ENCODE measurements at places on chromosomes 1 and 21.

DNA sequence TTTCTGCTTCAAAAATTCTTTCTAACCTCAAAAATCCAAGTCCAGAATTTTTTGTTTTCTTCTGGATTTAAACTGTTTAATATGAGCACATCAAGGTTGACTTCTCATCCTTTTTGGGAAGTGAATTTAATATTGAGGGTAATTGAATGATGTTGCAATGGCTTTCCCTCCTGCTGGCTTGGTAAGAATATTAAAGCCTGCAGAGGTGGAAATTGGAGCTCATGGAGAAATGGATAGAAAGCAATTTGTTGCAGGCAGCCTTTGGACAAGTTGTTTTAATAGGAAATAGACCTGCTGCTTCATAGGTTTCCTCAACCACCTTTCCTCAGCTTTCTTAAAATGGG is 124.7 kb downstream of the SYT2 start:
- DNase-seq, result no peak

DNA sequence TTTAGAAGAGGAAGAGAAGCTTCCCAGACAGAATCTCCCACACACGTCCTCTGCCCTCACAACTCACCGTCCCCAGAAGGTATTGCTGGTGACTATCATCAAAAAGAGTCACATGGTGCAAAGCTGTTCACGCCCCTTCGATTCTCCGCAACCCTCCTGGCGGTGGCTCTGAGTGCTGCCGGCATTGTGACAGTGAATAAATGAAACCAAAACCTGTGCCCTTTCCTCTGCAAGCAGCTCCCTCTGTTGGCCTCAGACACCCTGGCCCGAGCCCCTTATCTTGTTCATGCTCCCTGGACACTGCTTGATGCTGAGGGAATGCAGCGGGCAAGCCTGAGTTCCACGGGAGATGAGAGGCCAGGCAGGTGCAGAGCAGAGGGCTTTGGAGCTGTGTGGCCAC is 510.3 kb downstream of the NPHP4 start:
- DNase-seq, result peak; percentile 29

DNA sequence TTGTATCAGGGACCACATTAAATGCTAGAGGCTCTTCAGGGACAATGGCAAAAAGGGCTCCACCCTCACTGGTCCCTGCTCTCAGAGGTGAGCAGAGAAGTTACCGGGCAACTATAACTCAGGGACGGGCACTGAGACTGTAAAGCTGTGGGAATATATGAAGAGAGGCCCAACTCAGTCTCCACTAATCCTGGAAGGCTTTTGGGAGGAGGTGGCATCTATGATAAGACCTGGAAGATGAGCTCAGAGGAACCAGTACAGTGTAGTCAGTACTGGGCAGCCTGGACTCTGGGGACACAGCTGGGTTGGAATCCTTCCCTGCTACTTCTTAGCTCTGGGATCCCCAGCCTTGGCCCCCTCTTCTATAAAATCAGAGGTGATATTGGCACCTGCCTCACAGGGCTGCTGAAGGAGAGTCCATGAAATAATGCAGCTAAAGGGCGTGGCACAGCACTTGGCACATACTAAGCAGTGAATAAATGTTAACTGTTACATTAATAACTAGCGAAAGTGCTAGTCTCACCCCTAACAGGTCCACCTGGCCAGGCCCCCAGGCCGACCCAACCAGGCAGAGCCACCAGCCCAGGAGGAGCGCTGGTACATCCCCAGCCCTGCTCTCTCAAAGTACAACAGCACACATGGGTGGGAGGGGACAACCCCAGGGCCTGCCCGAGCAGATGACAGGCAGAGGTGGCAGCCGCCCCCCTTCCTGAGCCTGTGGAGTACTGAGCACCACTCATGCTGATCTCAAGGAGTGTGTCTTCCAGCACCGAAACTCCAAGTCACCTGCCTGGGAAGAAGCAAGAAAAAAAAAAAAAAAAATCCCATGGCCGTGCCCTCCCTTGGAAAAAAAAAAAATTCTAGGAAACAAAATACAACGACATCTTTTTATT is 62.7 kb downstream of the CASZ1 start:
- no peak for DNase-seq

- DNase-seq, result peak; percentile 52
These were observed 51.1 kb upstream of the PDC start for GRCh38 chr1:186511761-186512637.

DNA sequence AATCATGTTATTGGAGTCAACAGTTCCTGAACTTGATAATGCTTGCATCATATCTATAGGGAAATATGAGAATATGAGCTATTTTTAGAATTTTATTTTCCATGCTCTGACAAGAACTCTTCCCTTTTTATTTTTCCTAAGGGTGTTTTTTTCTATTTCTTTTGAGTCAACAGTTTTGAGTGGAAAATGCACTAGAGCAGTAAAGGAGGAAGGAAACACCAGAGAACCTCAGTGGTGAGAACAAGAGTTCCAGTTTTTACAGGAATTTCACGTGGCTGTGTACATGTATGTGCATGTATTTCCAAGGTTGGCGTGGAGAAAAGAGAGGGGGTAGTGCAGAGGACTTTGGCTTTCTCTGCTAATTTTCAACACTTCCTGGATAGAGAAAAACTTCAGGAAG is 63.6 kb upstream of the TNFSF18 start:
- no peak for DNase-seq

- DNase-seq, result no peak
These were observed 13.7 kb upstream of the ACADM start for GRCh38 chr1:75710832-75711231.

GRCh38 chr1:145877923-145878486 is 7.7 kb downstream of the ANKRD35 start:
- DNase-seq, result no peak

DNA sequence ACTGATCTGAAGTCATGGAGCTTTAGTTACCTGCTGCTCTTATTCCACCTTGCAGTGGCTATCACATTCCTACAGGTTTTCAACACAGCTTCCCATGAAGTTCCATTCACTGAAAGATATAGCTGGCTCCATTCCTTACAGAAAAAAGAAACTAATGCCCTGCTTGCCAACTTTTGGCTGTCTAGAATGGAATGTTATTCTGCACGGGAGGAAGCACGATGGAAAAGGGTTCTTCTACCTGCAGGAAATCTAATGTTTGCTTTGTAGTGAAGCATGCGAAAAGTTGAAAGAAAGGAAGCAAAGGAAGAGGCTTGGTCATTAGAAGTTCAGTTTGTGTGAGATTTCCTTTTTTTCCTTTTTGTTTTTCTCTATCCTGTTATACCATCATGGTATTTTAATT is 32.6 kb downstream of the GIPC2 start:
- DNase-seq, result no peak

DNA sequence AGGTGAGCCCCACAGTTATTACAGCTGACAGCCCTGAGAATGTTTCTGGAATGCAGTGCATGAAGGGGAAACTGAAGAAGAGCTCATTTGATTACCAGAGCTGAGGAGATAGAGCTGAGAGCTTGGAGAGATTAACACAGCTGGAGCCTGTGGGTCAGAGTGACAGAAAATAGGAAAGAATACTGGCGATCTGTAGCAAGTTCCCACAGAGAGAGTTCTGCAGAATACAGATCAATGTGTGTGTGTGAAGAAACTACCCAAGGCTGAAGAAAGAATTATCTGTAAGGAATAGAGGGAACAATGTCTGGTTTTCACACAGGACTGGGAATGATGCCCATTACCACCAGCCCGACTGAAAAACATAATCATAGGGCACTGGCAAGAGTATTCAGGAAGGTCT is 103.6 kb upstream of the SNX7 start:
- DNase-seq, result no peak

- DNase-seq, result no peak
These were observed 17.6 kb downstream of the SLC2A1 start for GRCh38 chr1:42940851-42941639.

- no peak for DNase-seq
These were observed 116.5 kb upstream of the JUN start for GRCh38 chr1:58900396-58900795.

- no peak for DNase-seq
These were observed 60.7 kb downstream of the MORN1 start for GRCh38 chr1:2330519-2331199.

DNA sequence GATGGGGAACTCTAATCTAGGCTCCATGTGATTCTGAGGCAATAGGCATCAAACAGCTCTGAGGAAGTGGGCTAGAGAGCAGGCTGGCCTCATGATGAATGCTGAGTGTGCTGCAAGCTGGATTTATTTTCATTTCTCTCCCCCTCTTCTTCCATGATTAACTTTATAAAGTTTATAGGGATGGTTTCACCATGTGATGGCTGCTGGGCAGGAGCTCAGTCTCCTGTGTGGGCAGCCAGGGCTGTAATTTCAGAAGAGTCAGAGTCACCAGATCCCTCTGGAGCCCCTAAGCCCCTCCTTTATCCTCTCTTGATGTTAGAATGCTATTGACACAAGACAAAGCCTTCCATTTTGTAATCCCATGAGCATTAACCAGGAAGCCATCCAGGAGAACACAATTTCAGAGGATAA is 143.6 kb downstream of the CNIH3 start:
- no peak for DNase-seq

- no peak for DNase-seq
These were observed 324.4 kb downstream of the KCTD3 start for GRCh38 chr1:215891266-215892057.

DNA sequence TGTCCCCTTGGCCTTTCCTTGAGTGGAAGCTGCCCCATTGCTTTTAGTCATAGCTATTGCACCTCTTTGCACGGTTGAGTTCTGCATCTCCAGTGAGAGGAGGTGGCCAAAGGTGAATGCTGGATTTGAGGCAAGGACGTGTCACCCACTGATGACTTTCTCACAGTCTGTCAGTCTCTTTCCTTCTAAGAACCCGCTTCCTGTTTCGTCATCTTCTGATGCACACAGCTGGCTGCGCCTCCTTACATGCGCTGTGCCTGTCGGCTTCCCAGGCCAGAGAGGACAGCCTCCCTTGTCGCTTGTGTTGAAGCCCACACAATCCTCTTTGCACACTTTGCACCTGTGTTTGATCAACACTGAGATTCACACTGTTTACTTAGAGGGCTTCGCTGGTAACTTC is 41.8 kb upstream of the PWP2 start:
- DNase-seq, result peak; percentile 89

DNA sequence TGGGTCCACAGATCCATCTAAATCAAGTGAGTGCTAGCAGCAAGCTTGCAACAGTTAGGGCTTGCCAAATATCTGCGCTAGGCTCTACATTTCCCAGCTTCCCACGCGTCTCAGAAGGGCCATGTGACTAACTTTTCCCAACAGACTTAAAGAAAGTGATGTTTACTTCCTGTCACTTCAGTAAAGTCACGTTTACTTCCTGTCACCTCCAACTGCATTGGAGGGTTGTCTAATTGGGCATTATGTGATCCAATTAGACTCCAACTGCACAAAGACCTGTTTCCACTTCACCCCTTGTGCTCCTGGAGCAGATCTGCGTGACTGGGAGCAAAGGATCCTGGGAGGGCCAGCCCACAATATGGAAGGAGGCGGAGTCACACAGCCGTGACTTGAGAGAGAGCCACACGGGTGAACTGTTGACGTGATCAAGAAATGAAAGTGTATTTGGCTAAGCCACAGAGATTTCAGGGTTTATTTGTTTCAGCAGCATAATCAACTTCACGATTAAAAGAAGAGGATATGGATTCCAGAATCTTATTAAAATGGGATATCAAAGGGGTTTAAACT is 77.7 kb downstream of the CYYR1 start:
- DNase-seq, result no peak

GRCh38 chr1:183388735-183389134 is 29.4 kb downstream of the NMNAT2 start:
- DNase-seq, result no peak

DNA sequence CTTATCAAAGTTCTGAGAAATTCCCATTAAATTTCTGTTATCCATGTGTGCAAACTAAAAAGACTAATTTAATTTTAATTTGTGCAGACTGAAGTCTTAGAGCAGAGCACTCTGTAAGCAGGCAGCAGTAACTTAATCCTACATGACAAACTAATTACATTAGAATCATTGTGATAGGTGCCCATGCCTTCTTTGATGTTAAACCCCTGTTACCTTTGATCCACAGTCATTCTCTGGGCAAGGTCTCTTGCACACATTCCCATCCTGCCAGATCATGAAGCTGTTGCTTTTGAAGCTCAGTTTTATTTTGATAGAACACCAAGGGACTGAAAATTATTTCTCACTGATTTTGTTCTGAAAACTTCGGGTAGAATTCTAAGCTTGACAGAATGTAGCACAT is 77.2 kb downstream of the BCAR3 start:
- DNase-seq, result no peak

- DNase-seq, result no peak
These were observed 110.5 kb upstream of the COA6 start for GRCh38 chr1:234262754-234263105.
